Tibial nerve (tissue), 4 donors: ENCODE measurements at places on chromosomes 1 and 21. TPM values are rescaled to one million over a fixed set of nuclear protein-coding genes. Genes with fewer than 3 reads are reported as not detected.

The ASCL5 gene
- not detected for total RNA-seq

The LCE1A gene
- not detected for total RNA-seq

The NUDT17 gene
- total RNA-seq = 3.1 TPM

The C1orf53 gene
- not detected for total RNA-seq

The LIN28A gene
- total RNA-seq = not detected

- DNase-seq = no peak
- H3K4me3 ChIP-seq = no peak overlapping the region
- peaks cover 14% of the 10 kb centered on the region for H3K4me1 ChIP-seq
- no peaks in the 10 kb centered on the region for H3K27me3 ChIP-seq
- no peak overlapping the region for H3K27ac ChIP-seq
Observed at GRCh38 chr1:183580281-183580682, 10.0 kb downstream of the NCF2 start.

GRCh38 chr21:31216206-31216605, 127.9 kb downstream of the TIAM1 start:
- peaks cover 3% of the 10 kb centered on the region for H3K4me1 ChIP-seq
- no peaks in the 10 kb centered on the region for H3K27me3 ChIP-seq
- DNase-seq = no peak

- H3K4me1 ChIP-seq = no peaks in the 10 kb centered on the region
- H3K27ac ChIP-seq = no peak overlapping the region
- H3K36me3 ChIP-seq = no peaks in the 10 kb centered on the region
- no peaks in the 10 kb centered on the region for H3K27me3 ChIP-seq
- no peak for DNase-seq
Observed at GRCh38 chr1:157195521-157196244, 57.5 kb upstream of the ETV3 start.

GRCh38 chr1:19514391-19514831, 29.1 kb upstream of the CAPZB start:
- no peak overlapping the region for H3K4me3 ChIP-seq
- H3K4me1 ChIP-seq = no peaks in the 10 kb centered on the region
- peak; percentile 76 for DNase-seq
- peak overlapping the region; percentile 81 for H3K27ac ChIP-seq
- no peaks in the 10 kb centered on the region for H3K36me3 ChIP-seq

DNA sequence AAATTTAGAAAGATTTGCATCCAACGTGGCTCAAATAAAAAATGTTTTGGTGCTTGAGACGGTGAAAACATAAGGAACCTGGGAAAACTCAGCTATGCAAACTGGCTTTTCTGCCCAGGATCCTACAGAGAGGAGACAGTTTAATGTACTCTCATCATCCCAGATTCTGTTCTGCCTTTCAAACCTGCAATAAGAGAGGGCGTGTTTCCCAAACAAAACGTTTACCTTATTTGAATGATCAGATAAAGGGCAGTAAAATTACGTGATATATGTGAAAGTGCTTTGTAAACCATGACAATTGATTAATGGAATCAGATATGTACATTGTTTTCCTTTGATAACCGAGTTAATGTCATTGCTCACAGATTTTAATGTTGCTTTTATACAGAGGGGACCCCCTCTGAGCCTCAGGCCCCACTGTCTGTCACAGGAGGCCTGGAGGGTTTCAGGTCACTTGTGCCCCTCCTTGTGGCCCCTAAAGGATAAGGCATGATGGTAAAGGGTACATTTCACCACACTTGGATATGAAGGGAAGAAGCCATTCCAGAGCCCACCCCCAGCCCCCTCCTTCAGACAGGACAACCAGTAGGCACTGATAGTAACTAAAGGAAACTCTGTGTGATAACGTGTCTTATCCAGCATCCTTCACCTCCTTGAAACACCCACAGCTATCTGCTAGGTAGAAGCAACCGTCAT, 157.6 kb downstream of the EDEM3 start:
- H3K4me3 ChIP-seq = no peak overlapping the region
- no peaks in the 10 kb centered on the region for H3K36me3 ChIP-seq

DNA sequence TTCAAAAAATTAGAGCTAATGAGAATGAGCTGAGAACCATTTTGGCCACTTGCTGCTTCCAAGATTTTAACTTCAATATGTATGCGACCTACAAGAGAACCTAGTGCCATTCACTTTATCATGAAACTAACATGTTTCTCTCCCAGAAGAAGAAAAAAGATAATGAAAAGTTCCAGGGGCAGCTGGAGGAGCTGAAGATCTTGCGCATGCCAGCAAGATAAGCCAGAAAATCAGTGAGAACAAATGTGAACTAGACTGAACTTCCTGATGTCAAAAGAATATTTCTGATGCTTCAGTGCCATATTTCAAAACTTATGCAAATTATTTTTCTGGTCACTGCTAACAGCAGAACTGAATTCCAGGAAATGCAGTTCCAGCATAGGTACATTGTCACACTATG, 1265.1 kb downstream of the BRINP3 start:
- H3K27me3 ChIP-seq = no peaks in the 10 kb centered on the region
- H3K27ac ChIP-seq = no peak overlapping the region
- no peak overlapping the region for H3K4me3 ChIP-seq

DNA sequence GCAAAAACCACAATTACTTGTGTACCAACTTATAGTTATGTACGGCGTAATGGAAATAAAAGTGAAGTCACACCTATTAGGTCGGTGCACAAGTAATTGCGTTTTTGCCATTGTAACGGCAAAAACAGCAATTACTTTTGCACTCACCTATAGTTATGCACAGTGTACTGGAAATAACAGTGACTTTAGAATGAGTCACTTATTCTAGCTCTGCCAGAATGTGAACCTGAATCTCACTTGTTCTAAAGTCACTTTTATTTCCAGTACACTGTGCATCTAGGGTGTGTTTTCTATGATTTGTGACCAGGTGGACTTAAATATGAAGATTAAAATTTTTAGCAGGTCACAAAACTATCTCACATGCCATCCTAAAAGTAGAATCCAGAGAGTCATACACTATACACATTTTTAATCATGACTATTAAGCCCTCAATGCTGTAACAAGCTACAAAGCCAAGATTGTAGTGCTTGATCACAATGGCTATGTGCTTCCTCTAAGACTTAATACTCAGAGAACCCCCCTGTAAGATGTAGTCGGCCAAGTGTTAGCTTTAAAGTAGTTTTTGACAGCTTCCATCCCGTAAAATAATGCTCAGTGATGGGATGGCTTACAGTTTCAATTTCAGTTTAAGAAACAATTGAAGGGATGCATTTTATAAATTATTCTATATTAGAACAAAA, 218.8 kb downstream of the NEGR1 start:
- no peak overlapping the region for H3K4me3 ChIP-seq
- DNase-seq = no peak
- H3K27ac ChIP-seq = peak overlapping the region; percentile 58
- no peaks in the 10 kb centered on the region for H3K36me3 ChIP-seq
- peaks cover 6% of the 10 kb centered on the region for H3K4me1 ChIP-seq
- H3K27me3 ChIP-seq = no peaks in the 10 kb centered on the region

DNA sequence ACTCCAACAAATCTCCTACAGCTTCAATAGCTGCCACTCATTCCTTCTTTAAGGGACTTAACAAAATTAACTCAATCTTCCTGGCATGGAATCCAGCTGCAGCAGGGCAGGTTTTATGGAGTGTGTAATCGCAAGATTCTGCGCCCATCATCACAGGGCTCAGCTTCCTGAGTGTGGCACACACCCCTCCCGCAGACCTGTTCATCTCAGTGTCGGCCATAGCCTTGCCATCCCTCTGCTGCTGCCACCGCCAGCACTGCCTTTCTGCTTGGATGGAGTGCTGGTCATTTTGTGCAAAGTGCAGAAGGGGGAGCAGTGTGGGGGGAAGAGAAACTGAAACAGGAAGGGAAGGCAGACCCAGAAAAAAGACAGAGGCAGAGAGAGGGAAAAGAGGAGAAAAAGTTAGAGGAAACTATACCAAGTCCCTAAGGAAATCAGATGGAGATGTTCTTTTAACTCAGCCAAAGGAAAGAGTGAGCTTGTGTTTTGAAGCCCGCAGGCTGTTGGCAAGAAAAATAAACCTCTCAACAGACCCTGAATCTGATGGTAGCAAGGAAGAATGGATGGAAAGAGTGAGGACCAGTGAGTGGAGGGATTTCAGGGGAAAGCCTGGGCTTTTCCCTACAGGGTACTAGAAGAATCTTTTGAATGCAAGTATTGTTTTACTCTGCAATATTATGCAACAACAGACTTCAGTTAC, 324.2 kb downstream of the SEC16B start:
- no peak overlapping the region for H3K4me3 ChIP-seq
- H3K27me3 ChIP-seq = no peaks in the 10 kb centered on the region
- H3K27ac ChIP-seq = peak overlapping the region; percentile 51
- no peak for DNase-seq
- H3K4me1 ChIP-seq = no peaks in the 10 kb centered on the region
- H3K36me3 ChIP-seq = no peaks in the 10 kb centered on the region

DNA sequence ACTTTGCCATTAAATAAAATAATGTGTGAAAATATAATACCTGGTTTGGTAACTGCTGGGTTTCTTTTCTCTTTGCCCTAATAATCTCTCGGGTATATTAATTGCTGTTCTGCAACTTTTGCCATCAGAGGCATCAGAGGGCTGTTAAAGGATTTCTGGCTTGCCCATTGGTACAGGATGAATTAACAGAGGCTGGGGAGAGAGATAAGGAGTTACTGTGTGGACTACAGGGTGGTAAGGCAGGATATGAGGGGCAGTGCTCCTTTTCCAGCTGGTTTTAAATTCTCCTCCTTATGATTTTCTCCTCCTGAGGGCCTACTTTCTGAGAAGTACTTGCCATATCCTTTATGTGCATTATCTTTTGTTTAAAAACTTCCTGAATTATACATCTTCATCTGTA, 48.3 kb downstream of the FGGY start:
- no peak for DNase-seq
- no peak overlapping the region for H3K27ac ChIP-seq
- H3K36me3 ChIP-seq = no peaks in the 10 kb centered on the region
- H3K4me1 ChIP-seq = no peaks in the 10 kb centered on the region

DNA sequence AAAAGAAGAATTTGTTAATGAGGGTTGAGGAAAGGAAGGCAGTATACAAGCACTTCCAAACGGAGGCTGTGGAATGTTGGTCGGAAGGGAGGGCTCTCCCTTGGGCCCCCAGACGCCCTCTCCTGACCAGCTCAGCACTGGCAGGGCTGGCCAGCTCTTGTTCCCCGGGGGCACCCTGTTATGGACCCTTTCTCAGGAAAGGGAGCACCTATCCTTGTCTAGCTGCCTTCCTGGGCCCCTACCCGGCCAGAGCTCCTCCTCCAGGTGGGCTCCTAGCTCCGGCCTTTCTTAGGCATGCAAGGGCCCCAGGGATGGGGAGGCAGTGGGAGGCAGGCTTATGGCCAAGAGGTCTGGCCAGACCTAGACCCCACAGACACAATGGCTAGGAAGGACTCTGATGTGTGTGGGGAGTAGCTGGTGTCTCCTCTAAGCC, 926 bp downstream of the BLACAT1 start:
- H3K27ac ChIP-seq = no peak overlapping the region
- H3K36me3 ChIP-seq = no peaks in the 10 kb centered on the region
- no peak overlapping the region for H3K4me3 ChIP-seq
- H3K4me1 ChIP-seq = peaks cover 29% of the 10 kb centered on the region

- DNase-seq = no peak
- H3K27ac ChIP-seq = no peak overlapping the region
- H3K27me3 ChIP-seq = no peaks in the 10 kb centered on the region
- H3K36me3 ChIP-seq = no peaks in the 10 kb centered on the region
- H3K4me1 ChIP-seq = peaks cover 6% of the 10 kb centered on the region
Observed at GRCh38 chr21:41615613-41616012, 107.7 kb upstream of the TMPRSS2 start.

GRCh38 chr1:224609333-224609732, 6.8 kb upstream of the CNIH3 start:
- H3K36me3 ChIP-seq = no peaks in the 10 kb centered on the region
- H3K27ac ChIP-seq = no peak overlapping the region
- no peaks in the 10 kb centered on the region for H3K27me3 ChIP-seq
- no peaks in the 10 kb centered on the region for H3K4me1 ChIP-seq
- DNase-seq = no peak
- no peak overlapping the region for H3K4me3 ChIP-seq

GRCh38 chr1:118504221-118504644, 319.2 kb upstream of the SPAG17 start:
- DNase-seq = no peak
- no peaks in the 10 kb centered on the region for H3K27me3 ChIP-seq
- H3K4me1 ChIP-seq = no peaks in the 10 kb centered on the region
- no peak overlapping the region for H3K4me3 ChIP-seq

DNA sequence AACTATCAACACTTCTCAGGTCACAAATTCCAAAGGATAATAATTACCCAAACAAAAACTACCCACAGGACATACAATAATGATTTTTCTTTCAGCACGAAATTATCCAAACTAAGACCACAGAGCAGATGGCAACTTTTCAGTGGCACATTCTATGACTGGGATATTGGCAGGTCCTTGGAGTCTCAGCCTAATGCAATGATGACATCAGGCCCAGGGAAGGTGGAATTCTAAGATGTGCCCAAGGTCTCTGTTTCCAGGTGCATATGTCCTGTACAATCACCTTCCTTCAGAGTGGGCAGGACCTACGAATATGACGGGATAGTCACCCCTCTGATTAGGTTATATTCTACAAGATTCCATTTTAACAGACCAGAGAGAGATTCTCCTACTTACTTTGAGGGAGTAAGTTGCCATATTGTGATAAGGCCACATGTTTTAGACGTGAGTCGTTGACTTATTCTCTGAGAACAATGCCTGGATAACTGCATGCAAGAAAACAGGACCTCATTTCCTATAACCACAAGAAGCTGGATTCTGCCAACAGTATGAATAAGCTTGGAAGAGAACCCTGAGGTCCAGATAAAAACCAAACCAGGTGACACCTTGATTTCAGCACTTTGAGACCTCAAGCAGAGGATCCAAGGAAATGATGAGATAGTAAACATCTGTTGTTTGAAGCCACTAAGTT, 69.9 kb downstream of the ZC3H11B start:
- no peak overlapping the region for H3K27ac ChIP-seq
- H3K4me1 ChIP-seq = no peaks in the 10 kb centered on the region
- H3K27me3 ChIP-seq = no peaks in the 10 kb centered on the region
- DNase-seq = no peak
- H3K36me3 ChIP-seq = no peaks in the 10 kb centered on the region

DNA sequence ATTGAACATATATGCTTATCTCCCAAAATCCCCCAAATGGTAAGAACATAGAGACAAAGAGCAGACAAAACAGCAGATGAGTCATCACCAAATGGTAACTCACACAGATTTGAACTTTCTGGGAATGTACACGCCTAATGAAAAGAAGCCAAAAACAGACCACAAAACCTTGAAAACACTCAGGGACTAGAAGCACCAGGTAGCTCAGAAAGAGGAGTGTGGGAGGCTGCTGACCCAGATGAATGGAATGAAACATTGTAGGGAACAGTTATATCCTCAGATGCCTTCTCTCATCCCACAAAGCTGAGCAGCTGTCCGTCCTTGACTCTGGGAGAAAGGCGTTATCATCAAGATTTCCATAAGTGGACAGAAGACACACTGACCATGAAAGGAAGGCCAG, 307.0 kb upstream of the USP25 start:
- H3K36me3 ChIP-seq = no peaks in the 10 kb centered on the region
- DNase-seq = no peak
- no peaks in the 10 kb centered on the region for H3K27me3 ChIP-seq
- no peak overlapping the region for H3K27ac ChIP-seq
